Activated T-cell treated with anti-CD3 and anti-CD28 coated beads for 24 hours (primary cell): ENCODE measurements at places on chromosomes 3 and 15.

DNA sequence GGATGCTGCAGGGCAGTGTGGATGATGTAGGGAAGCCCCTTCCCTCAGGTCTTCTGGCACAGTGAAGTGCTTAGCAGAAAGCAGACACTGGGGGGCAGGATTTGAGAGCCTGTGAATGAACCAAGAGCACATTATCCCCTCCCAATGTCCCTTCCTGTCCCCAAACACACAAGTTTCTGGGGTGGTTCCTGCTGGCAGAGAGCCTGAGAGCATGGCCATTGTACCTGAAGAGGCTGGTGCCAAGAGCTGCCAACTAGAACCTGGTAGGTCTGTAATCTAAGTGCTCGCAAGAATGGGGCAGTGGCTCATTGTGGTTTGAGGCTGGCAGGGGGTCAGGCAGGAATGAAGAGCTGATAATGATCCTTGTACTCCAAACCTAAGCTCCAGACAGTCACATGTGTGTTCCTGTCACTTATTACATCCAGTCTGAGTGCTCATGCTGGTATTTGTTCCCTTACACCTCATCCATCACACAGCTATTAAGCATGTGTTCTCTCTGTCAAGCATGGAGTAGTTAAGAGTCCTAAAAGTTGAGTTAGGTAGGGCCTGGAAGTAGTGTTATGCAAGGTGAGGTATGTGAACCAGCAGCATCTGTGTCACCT, 6.7 kb upstream of the CCR1 start:
- DNase-seq = no peak

DNA sequence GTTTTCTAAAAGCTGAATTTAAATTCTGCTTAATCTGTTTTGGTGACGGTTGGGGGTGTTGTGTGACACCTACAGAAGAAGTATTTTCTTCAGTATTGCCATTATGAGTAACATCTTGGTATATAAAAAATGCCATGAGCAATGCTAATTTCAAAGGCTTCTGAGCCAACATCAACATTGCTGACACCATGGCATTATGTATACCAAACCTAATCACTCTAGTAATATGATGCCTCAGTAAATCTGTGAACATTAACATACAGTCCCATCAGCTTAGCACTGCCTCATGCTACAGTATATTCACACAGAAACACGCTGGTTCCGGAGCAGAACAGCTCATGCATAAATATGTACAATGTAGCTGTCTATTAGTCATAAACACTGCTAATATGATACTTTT, 75.8 kb downstream of the ZPLD1 start:
- DNase-seq = no peak

- no peak for DNase-seq
Observed at GRCh38 chr3:196599734-196600128, 31.3 kb downstream of the FBXO45 start.

GRCh38 chr3:97256060-97256459, 441.7 kb downstream of the EPHA6 start:
- DNase-seq = no peak

GRCh38 chr3:23111797-23112196, 91.3 kb upstream of the UBE2E2 start:
- DNase-seq = no peak

GRCh38 chr15:56918046-56918938, at the start of gene TCF12:
Gene TCF12 (plus strand): TSS chr15:56918644. CDS start chr15:56919914, 1,270 bp downstream.
- DNase-seq = peak; percentile 87
